ENCODE measurements at places on chromosomes 3 and 15.

GRCh38 chr3:113193719-113194118, 17.6 kb upstream of the BOC start:
- DNase-seq = no peak

DNA sequence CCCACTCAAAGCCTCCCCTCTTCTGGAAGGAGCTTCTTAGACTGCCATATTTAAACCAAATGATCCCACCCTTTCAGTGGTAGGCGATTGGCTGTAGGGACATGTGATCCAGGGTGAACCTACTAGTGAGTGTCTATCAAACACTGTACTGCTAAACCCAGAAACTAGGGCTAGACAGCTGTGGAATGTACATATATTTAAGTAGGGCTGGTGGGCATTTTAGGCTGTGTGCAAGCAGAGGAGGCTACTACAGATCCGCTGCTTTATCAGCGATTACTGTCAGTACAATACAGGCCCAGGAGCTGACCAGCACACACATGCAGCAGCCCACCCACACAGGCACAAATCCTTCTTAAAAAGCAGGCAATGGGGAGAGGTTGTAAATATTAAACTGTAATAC, 15.4 kb upstream of the LARP6 start:
- no peak for DNase-seq

DNA sequence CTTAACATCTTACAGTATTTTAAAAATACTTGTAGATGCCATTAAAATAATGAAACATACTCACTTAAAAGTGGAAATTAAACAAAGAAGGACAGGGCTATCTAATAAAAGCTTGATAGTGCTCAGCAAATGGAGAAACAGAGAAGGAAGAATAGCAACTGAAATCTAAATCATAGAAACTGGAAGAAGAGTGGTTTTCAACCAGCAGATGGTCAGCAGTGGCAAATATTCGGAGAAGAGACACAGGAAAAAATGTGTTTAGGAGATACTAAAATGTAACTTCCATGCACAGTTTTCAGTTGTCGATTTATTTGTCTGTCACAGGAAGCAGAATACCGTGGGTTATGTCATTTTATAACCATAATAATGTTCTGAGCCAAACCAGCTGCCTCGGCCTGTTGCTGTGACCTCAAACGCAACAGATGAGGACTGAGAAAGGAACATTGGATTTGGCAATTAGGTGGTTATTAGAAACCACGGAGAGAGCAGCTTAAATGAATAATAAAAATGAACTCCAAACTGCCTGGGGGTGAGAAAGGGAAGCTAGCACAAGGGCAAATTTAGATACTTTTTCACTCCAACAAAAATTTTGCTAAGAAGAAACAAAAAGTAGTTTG, 246.6 kb upstream of the KCNMB2 start:
- no peak for DNase-seq

DNA sequence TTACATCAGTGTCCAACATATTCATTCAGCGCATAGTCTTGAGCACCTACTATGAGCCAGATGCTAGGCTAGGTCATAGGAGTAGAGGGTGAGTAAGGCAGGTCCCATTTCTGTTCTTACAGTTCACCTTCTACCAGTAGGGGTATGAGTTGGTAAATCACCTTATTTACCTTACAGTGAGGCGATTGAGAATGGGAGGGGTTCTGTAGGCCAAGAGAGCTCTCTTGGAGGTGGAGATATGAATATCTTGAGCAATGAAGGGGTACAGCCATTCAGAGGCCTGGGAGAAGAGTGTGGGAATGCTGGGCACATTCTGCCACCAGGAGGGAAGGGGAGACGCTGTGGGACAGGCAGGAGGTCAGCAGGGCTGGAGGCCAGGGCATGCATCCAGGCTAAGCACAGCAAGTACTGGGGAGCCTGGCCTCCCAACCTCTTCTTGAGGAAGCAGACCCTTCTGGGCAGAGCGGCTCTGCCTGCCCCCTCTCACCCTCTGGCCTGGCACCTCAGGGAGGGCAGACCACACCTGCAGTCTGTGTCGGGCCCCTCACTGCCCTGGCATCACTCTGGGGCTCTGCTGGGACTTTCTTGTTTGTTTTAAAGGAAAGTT, 123.4 kb downstream of the EEFSEC start:
- no peak for DNase-seq

DNA sequence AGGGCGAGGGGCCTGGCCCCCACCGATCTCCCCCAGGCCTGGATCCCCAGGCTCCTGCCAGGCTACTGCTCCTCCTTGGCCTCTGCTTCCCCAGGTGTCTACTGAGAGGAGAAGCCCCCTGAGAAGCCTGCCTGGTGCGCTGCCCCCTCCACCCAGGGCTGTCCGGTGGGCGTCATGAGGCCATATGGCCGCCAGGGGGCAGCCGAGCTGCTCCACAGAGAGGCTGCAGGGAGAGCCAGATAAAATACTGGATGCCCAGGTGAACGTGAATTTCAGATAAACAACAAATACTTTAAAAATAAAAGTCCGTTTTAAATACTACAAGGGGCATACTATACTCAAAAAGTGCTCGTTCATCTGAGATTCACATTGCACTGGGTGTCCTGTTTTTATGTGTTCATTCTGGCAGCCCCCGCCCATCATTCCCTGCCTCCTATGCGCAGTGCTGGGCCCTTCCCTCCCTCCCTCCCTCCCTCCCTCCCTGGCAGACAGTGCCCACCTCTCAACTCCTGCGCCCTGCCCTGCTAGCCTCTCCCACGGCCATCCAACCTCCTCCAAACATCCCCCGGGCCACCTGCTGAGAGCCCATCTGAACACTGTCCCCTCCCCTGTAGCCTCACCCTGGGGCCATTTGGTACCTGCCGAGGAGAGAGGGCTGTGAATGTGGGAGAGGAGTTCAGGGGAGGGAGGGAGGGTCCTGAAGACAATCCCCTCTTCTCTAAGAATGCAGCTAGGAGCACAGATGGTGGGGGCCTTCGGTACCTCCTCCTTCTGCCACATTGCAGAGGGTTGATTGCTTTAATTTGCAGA, 29.6 kb downstream of the PSTPIP1 start:
- DNase-seq = peak; percentile 82

- no peak for DNase-seq
Observed at GRCh38 chr3:112046599-112046998, 12.1 kb downstream of the TMPRSS7 start.

DNA sequence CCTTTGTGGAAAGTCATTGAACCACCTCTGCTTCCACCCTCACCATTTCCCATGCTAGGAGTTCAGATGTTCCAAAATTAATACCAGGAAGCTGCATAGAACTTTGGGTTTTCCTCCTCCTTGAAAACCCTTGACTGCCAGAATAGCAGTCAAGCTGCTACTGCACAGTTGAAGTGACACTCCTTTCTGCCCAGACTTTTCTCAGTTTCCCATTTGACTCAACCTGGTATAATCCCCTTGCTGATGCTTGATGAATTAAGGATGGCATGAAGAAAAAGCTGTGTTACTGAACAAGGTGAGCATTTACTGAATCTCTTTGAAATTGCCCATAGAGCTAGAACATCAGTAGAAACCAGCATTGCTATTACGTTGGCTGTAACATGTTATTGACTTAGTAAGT, 286.0 kb downstream of the EDEM1 start:
- no peak for DNase-seq

- DNase-seq = no peak
Observed at GRCh38 chr3:115666081-115666480, 42.8 kb downstream of the GAP43 start.

GRCh38 chr15:66252685-66253417, 699 bp downstream of the MEGF11 start:
- peak; percentile 18 for DNase-seq
